Motor neuron (in vitro differentiated cells): ENCODE measurements at places on chromosomes 4 and X. TPM values are rescaled to one million over a fixed set of nuclear protein-coding genes. Genes with fewer than 3 reads are reported as not detected.
A peak's percentile ranks its signal among the peaks of the same experiment; 100 is the strongest.

DNA sequence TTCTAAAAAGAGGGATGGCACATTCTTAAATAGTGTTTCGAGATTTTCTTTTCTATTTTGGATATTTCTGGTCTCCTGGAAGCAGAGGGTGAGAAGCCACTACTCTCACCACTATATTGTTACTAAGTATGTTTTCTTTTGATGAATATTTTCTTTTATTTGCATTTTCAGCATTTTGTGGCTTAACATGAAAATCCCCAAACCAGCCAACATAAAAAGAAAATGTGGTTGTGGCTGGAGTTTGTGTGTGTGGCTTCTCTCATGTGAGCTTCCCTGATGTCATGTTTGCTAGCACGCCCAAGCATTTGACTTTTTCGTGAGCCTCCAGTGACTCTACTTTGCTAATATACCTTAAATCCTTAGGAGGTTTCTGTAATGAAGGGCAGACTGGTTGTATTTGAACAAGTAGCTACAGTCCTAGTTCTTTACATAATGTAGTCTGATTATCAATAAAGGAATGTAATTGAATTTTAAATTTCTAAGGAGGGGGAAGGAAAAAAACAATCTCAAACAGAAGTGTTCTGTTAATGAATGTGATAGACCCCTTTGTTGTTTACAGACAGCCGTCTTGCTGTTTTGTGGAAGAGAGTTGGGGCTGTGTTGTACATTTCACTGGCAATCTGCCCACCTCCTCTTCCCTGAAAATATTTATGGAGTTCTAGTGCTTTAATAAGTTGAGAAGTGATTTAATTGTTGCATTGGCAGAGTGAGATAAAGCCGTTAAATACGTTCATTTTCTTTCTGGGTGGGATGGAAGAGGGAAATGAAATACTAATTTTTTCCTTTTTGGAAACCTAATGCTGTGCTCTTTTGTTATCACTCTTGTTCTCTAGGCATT, 114.6 kb downstream of the ARHGAP10 start:
- ATAC-seq = no peak

- peak; percentile 83 for ATAC-seq
Observed at GRCh38 chr4:165461159-165461821, 82.5 kb downstream of the CPE start.

- no peak for ATAC-seq
Observed at GRCh38 chrX:78989349-78989748, 44.2 kb downstream of the P2RY10 start.

GRCh38 chrX:12955882-12956703, 18.8 kb upstream of the TMSB4X start:
- ATAC-seq = peak; percentile 90

- peak; percentile 5 for ATAC-seq
Observed at GRCh38 chr4:675036-675882, 917 bp downstream of the MYL5 start.

DNA sequence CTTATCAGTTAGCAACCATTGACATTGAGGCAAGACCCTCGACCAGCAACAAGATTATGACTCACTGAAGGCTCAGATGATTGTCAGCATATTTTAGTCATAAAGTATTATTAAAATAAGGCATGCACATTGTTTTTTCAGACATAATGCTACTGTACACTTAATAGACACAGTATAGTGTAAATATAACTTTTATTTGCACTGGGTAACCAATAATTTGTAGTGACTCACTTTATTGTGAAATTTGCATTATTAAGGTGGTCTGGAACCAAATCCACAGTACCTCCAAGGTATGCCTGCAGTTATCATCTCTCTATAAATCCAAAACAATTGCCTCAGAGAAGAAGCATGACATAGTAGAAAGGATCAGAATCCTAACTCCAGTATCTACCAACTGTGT, 330.1 kb upstream of the SMIM31 start:
- no peak for ATAC-seq

DNA sequence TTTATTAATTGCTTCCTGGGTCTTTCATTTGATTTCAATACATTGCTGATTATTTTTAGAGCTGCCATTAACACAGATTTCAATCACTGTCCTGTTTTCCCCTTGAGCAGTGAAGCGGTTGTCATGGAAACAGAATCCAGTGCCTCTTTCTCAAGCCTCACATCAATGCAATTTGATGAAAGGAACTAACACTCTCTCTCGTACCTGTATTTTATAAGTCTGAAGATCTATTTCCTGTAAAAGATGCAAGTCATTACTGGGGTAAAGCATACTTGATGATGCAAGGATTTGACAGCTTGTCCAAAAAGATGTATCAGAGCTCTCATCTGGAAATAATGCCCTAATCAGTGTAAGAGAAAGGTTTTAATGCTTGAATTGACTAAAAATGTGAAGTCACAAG, 17.9 kb upstream of the GASK1B start:
- peak; percentile 82 for ATAC-seq

GRCh38 chrX:71256051-71256450, 2.1 kb upstream of the ZMYM3 start:
- no peak for ATAC-seq

DNA sequence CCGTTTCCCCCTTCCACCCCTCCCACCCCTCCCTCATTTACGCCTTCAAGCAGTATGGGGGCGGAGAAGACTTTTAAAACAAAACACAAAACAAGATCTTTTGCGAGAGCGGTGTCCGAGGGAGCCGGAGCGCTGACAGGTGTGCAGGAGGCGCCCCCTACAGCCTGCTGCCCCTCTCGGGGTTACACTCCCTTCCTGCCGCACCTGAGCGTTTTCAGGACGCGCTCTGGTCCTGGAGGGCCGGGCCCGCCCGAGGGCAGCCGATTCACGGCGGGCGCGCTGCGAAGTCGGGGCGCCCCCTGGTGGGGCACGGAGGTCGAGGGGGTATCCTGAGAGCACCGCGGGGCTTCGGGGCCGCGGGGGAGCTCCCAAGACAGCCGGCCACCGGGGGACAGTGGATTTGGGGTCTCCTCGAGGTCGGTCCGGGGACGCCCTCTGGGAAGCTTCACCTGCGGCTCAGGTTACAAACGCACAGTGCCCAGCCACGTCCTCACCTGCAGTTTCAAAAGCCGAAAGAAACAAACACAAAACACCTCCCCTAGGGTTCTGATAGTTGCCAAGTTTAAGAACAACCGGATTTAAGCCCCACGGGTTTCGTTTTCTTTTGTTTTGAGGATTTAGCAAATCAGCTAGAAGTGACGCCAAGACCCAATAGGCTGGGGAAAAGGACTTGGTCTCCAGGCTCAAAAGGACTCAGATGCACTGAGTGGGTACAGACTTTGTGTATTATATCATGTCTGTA, 8.0 kb upstream of the NEUROG2 start:
- peak; percentile 87 for ATAC-seq

GRCh38 chr4:37555322-37555721, 130.9 kb downstream of the RELL1 start:
- peak; percentile 98 for ATAC-seq

DNA sequence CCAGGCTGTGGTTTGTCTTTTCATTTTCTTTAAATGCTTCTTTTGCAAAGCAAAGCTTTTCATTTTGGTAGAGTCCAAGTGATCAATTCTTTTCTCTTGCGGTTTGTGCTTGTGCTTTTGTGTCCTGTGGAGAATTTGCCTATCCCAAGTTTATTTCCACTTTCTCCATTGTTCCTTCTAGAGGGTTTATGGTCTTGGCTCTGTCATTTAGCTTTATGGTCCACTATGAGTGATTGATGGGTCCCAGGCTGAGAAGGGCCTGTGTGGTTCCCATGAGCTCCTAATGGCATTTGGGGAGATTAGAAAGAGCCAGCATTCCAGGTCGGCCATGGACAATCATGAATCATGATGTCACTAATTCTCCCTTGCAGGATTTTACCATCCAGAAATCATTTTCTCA, 86.5 kb downstream of the CPZ start:
- ATAC-seq = no peak

GRCh38 chr4:109302361-109303139, at the start of gene COL25A1:
COL25A1 (minus strand) TSS chr4:109302658.
- peak; percentile 95 for ATAC-seq

GRCh38 chr4:126318376-126318775, 1003.6 kb downstream of the FAT4 start:
- peak; percentile 49 for ATAC-seq

DNA sequence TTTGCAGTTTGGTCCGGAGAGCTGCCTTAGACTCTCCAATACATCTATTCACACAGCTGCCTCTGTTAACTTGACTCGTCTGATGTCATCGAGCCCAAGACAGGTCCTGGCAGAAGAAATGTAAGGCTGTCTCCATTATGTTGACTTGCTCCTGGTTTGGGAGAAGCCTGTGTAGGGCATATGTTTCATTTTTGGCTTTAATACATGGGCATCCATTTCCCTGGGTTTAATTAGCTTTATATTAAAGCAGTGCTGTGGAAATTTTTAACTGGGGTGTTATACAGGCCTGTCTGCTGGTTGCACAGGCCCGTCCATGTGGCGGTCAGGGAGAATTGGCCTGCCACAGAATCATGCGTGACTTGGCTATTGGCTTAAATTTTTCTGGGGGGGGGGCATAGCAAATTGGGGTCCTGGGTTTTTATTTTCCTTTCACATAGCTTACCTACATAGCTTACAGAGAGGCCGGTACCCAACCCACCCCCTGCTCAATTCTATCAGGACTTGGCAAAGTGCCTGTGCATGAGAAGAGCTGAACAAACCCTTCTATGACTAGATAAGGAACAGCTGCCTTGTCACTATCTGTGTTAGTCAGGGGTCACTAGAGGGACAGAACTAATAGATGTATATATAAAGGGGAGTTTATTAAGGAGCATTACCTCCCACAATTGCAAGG, 123.5 kb upstream of the WDR1 start:
- no peak for ATAC-seq

- ATAC-seq = peak; percentile 98
Observed at GRCh38 chr4:30920043-30920442, 199.9 kb downstream of the PCDH7 start.

GRCh38 chr4:132395561-132395960, 753.5 kb upstream of the PCDH10 start:
- no peak for ATAC-seq

- ATAC-seq = no peak
Observed at GRCh38 chrX:97504431-97504830, 620.7 kb downstream of the RPA4 start.

DNA sequence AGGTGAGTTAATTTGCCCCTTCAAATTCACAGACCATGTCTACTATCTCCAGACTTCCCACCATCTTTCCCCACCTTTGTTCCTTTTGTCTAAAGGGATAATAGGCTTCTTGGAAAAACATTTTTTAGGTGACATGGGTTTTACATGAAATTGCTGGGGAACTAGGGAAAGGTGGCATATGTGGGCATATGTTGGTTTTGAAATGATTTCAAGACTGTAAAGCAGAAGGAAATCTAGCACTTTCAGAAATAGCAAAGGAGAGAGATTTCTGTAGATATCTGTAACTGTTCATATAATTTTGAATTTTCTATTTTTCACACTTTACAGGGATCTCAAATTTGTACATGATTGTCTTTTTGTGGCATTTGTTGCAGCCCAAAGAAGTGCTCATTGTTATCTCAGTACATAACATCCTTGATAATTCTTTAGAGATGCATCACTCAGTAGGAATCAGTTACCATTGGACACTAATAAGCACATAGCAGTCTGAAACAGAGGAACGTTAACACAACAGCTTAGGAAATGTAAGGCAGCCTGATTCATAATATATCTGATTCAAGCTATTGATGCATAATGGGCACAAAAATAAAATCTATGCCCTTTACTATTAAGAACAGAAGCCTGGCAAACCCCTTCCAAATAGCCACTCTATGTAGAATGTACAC, 659.7 kb downstream of the CENPC start:
- no peak for ATAC-seq

TSR2 gene
- total RNA-seq = 21.7 and 27.2 TPM in 2 replicates

SRP72 gene
- total RNA-seq = 84.1 and 91.0 TPM in 2 replicates

STK26 gene
- 16.6 and 18.0 TPM in 2 replicates for total RNA-seq

LINC00632 gene
- 0.56 and 1.5 TPM in 2 replicates for total RNA-seq

RTL9 gene
- 0.14 and 0.26 TPM in 2 replicates for total RNA-seq

UBE2A gene
- 34.1 and 38.4 TPM in 2 replicates for total RNA-seq

SPARCL1 gene
- 75.1 and 76.0 TPM in 2 replicates for total RNA-seq

RHOXF1 gene
- total RNA-seq = not detected in 2 replicates
